NCI-H1694 treated with DMSO at 0.1 percent for 48 hours (cell line): ENCODE measurements at places on chromosomes 6 and 20.

- DNase-seq = peak; percentile 38
These were observed 32.6 kb downstream of the C6orf15 start for GRCh38 chr6:31079656-31080261.

DNA sequence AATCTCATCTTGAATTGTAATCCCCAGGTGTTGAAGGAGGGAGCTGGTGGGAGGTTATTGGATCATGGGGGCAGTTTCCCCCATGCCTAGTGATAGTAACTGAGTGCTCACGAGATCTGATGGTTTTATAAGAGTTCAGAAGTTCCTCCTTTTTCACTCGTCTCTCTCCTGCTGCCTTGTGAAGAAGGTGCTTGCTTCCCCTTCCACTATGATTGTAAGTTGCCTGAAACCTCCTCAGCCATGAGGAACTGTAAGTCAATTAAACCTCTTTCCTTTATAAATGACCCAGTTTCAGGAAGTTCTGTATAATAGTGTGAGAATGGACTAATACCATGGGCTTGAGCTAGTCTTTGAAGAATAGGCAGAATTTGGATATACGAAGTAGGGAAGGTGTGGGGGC is 113.9 kb downstream of the RIN2 start:
- no peak for DNase-seq

DNA sequence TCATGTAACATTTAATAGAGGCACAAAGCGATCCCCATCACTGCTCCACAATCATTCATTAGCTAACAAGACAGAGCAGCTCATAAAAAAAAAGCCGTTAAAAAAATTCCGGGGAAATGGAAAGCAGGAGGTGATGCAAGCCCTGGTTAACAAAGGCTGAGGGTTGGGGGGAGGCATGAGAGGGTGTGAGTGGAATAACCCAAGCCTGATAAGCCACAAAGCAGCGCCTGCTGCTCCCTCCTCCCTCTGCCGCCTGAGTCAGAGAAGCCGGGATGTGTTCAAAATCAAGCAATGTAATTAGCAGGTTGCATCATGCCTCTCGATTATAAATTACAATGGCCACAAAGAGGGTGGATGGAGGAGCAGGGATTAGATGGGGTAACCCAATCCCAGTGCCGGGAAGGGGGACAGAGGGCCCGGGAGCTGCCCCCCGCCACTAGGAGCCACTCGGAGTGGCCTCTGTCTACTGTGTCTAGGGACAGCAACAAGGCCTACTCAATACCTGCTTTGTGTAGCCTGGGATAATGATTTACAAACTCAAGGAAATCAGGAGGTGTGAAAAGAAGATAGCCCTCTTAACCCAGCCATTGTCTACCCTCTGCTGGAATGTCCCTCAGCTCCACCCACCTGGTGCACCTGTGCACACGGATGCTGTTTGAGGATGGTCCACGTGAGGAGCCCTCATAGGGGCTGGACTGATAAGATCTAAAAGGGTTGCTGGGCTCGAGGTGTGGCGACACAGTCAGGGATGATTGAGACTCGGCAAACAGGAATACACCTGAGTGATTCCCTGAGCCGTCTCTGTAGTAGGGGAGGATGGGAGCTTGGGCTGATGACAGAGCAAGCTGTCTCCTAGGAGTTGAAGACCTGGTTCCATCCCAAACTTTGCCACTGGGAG is 156.9 kb downstream of the VEGFA start:
- no peak for DNase-seq

GRCh38 chr6:21437581-21437980 is 156.0 kb upstream of the SOX4 start:
- peak; percentile 64 for DNase-seq

GRCh38 chr6:135854799-135855198 is 3.3 kb downstream of the PDE7B start:
- no peak for DNase-seq

- no peak for DNase-seq
These were observed 121.0 kb downstream of the BCAS1 start for GRCh38 chr20:53949319-53949839.

DNA sequence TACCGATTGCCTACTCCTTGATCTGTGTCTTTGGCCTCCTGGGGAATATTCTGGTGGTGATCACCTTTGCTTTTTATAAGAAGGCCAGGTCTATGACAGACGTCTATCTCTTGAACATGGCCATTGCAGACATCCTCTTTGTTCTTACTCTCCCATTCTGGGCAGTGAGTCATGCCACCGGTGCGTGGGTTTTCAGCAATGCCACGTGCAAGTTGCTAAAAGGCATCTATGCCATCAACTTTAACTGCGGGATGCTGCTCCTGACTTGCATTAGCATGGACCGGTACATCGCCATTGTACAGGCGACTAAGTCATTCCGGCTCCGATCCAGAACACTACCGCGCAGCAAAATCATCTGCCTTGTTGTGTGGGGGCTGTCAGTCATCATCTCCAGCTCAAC is 13.5 kb downstream of the CCR6 start:
- DNase-seq = no peak

DNA sequence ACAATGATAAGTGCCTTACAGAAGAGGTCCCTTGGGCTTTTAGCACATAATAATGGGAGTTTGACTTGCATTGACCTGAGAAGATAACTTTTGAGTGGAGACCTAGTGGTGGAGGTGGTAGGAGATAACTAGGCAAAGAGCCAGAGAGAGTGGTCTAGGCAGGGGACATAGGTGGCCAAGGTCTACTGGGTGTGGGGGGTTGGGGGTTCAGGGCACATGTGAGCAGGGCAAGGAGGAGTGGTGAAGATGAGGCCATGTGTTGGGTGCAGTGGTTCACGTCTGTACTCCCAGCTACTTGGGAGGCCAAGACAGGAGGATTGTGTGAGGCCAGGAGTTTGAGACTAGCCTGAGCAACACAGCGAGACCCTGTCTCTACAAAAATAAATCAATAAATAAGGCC is 74.3 kb upstream of the CTNNBL1 start:
- no peak for DNase-seq

DNA sequence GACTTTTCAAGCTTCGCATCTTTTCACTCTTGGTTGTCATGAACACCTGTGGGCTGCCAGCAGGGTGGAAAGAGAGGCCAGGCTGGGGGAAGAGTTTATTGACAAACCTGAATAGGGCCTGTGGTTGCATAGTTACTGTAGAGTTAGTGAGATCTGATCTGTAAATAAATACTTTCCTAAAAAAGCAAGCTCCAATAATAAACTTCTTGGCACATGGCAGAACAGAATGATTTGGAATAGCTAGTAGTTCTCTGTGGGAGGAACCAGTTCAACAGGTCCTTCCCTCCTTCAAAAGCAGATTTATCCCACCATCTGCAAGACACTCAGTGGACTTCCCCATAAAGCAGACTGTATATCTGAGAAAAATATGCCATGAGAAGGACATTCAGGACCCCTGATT is 445.0 kb downstream of the HACE1 start:
- DNase-seq = no peak

DNA sequence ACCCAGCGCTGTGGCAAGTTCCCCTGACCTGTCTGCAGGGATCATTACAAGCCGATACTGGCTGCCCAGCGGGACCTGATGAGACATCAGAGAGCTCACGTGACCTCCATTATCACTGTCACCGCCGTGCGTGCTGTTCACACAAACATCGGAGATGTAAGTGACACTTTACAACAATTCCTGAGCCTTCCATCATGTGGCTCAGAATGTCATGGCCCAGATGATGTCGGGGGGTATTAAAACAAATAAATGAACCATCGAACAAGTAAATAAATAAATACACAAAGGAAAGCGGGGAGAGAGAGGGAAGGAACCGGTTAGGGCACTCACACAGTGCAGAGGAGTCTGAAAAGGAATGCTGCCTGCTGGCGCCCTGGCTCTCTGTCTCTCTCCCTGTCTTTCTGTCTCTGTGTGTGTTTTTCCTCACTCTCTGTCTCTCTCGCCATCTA is 195.1 kb downstream of the BMP7 start:
- DNase-seq = no peak

DNA sequence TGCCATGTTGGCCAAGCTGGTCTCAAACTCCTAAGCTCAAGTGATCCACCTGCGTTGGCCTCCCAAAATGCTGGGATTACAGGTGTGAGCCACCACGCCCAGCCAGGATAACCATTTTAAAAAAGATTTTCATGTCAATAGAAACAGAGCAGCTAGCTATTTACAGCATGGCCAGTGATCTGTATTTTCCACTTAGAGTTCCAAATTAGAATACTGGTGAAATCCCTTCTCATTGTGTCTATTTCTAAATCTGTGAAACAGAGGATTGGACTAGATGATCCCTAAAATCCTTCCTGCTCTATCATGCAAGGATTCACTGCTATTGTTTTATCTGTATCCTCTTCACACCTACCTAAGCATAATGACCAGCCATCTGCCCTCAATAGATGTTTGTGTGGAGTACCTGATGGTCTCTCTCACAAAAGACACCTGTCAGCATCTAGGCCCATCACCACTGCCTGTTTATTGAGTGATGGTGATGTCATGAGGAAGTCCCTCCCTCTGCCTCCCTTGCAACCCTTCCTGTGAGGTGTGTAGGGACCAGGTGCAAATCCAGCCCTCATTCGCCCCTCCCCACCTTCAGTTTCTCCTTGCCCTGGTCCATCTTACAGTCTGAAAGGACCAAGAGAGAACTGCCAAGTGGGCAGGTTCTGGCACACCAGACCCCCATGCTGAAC is 26.5 kb upstream of the SMIM29 start:
- no peak for DNase-seq

DNA sequence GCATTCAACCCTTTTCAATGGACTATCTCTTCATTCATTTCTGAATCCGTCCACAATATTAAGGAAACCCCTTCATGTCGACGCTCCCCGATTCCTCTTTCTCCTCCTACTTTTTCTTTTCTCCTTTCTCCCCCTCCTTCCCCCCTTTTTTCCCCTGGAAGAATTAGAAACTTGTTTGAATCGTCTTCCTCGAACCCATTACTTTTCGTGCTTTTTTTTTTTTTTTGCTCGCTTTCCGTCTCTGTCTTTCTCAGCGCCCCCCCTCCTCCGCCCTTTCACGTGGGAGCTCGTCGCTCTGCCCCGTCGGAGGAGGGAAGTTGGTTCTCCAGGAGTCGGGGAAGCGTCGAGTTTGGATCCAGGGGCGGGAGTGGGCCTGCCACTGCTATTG is 2.3 kb upstream of the NKX2-2 start:
- DNase-seq = no peak

GRCh38 chr6:157075549-157076450 is 247.5 kb downstream of the TMEM242 start:
- DNase-seq = no peak

DNA sequence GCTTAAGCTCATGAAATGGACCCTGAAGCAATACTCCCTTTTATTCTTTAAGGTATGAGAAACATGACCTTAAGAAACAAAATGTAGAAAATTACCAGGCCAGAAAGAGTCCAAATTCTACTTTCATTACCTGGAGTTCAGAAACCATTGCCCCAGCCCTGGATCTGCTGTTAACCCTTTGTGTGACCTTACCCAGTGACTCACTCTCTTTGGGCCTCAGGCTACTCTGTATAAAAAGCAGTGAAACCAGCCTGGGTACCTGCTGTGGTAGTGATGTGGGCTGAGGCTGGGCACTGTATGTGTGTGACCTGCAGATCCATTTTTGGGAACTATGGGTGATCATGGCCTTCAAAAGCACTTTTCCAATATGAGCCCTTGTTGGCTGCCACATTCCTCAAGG is 47.2 kb downstream of the SLC9A8 start:
- DNase-seq = no peak

DNA sequence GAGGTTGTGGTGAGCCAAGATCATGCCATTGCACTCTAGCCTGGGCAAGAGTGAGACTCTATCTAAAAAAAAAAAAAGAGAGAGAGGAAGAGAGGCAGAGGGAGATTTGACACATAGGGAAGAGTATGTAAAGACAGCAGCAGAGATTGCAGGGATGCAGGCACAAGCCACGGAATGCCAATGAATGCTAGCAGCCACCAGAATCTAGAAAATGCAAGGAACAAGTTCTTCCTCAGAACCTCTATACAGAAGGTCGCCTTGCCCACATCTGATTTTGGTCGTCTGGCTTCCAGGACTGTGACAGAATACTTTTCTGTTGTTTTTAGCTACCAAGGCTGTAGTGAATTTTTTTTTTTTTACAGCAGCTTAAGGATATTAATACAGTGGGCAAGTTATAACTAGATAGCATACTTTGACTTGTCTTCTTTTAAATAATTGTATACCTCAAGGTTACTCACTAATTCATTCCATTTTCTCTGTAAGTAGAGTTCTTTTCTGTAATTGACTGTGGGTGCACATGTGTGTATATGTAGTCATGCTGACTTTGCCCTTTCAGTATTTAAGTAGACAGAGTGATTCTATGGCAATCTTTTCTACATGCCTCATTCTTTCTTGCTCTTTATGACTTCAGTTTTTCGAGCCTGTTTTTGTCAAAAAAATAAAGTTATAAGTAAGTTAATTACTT is 402.2 kb downstream of the GJA1 start:
- DNase-seq = no peak

DNA sequence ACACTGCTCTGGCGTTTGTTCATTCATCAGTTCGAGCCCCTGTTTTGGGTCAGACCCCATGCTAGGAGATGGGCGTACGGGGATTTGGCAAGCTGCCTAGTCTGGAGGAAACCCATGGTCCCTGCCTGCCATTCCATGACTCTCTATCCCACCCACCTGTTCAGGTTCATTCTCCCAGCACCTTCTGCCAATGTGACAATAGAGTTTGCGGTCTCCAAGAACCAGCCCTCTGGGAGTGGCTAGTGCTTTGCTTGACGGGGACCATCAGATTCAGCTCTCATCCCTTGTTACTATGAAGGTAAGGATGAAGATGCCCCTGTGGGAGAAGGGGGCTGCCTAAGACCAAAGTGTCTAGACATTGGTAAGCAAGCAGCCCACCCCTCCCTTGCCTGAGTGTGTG is 345.0 kb downstream of the PTPRT start:
- DNase-seq = no peak

DNA sequence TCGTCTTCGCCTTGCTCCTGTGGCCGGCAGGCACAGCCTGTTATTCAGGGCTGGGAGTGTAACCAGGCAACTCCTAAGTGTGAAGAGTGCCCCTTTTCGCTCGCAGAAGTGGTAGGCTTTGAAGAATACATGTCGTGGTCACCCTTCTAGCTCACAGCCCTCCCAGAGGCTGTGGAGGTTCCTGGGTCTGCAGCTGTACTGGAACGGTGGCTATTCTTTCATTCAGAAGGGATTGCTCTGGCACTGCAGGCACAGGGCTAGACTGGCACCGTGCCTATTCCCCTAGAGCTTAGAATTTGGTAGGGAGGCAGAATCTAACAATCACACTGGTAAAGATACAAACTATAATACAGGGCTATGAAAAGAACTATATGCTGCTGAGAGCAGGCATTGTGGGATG is 1.1 kb upstream of the SRSF12 start:
- DNase-seq = no peak
